Left lobe of liver (tissue), 2 donors: ENCODE measurements at places on chromosomes 1 and 21. TPM values are rescaled to one million over a fixed set of nuclear protein-coding genes. Genes with fewer than 3 reads are reported as not detected.

- no peak for DNase-seq
These were observed 50.7 kb downstream of the SYT14 start for GRCh38 chr1:209988706-209989105.

The TFF1 gene
- 0.83 TPM for total RNA-seq

- no peak for DNase-seq
These were observed 218.3 kb upstream of the SGIP1 start for GRCh38 chr1:66315671-66316070.

DNA sequence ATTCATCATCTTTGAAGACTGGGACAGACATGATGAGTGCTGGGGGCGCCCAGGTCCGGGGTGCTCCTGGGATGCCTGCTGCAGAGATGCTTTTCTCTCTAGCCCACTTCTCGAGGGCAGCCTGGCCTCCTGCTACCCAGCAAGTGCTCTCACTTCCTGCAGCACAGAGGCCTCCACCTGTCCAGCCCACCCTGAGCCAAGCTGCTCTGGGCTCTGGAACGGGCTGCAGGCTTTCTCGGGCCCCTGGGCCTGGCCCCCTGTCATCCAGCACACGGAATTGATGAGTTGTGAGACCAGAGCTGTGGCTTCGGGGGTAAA lies 469.5 kb upstream of the VAMP3 start:
- no peak for DNase-seq

The PDE4B gene
- total RNA-seq: 2.4 TPM

The SPRR2B gene
- total RNA-seq: not detected

The RGS13 gene
- total RNA-seq: not detected

The MAEL gene
- total RNA-seq: 0.86 TPM

The FCRLB gene
- total RNA-seq: 0.53 TPM

The ZNF593OS gene
- not detected for total RNA-seq

DNA sequence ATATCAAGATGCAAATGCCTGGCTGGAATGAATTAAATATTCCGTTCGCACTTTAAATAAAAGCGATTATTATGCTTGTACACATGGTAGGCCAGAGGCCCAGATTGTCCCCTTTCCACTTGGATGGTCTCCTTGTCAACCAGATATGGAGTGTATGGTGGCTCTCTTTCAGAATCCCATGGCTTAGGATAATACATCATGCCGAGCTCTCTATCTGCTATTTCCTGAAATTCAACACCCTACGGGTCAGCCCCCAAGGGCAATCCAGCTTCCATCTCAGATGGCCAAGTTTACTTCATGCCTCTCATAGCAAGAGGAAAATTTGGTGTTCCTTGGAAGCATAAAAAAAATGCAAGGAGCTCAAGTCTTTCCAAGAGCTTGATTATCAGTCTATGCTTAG lies 25.4 kb upstream of the FMO1 start:
- no peak for DNase-seq

DNA sequence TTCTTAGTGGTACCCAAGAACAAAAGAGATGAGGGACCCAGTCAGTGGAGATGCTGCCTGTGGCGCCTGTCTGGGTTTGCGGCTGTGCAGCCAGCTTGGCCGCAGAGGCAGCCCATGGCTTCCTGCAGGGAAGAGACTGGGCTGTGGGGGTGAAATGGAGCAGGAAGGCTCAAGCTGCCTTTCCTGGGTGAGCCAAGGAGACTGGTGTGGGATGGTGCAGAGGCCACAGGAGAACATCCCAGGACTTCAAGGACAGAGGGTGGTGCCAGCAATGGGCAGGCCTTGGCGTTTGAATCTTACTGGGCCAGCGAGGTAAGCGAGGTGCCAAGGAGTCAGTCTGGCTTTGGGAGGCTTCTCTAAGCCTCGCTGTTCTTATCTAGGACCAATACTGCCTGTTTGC lies 26.4 kb downstream of the KCNA10 start:
- DNase-seq: no peak
